ENCODE measurements at places on chromosomes 12 and 14. TPM values are rescaled to one million over a fixed set of nuclear protein-coding genes. Genes with fewer than 3 reads are reported as not detected.

KERA gene
- total RNA-seq = not detected

C12orf60 gene
- total RNA-seq = 2.0 TPM

CLEC6A gene
- not detected for total RNA-seq

HCAR1 gene
- not detected for total RNA-seq

DENND5B gene
- 12.7 TPM for total RNA-seq
